ENCODE measurements at places on chromosomes 7 and 10. TPM values are rescaled to one million over a fixed set of nuclear protein-coding genes. Genes with fewer than 3 reads are reported as not detected.

DNA sequence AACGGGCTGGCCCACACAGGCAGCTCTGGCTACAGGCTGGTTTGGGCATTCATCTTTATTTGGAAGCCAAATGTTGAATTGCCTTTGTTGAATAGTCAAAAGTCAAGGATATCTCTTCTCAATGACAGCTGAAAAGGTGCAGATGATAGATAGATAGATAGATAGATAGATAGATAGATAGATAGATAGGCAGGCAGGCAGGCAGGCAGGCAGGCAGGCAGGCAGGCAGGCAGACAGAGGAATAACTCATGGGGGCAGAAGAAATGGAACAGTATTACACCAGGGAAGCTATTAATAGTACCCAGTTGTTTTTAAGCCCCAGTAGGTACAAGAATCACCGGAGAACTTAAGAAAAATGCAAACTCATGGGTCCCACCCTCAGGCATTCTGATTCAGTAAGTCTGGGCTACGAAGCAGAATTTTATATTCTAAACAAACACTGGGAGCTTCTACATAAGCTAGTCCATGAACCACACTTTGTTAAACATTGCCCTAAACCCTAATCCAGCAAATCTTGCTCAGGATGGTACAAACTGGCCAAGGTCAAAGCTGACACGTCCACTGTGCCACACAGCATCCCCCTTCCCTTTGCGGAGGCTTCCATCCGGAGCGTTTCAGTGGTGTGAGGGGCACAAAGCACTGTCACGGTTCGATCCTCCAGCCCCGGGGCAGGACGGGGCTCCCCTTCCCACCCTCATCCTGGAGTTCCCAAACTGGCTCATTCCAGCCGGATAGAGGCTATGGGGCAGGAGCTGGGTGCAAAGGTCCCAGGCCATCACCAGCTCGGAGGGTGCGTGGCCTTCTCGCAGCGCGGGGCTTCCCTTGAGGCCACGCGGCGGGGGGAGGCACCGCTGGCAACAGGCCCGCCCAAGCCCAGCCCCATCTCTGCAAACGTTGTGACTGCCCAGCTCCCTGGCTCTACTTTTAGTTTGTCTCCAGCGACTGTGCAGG is 6.7 kb downstream of the PRKAG2 start:
- DNase-seq = no peak

- DNase-seq = no peak
Observed at GRCh38 chr10:5654218-5654755, 12.1 kb downstream of the ASB13 start.

- DNase-seq = no peak
Observed at GRCh38 chr10:110840225-110840922, 31.4 kb upstream of the PDCD4 start.

DNA sequence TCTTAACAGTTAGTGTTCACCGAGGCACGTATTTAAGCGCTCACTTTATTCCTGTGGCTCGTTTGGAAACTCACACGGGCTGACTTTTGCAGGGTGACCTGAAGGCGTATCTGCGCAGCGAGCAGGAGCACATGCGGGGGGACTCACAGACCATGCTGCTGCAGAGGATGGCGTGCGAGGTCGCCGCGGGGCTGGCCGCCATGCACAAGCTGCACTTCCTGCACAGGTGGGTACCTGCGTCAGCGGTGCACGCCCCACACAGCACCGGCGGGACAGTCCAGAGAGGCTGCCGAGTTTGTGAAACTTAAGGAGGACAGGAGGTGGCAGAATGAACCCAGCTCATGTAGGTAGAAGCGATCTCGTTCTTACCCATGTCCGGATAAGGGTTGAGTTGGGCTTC is 39.8 kb upstream of the BHLHA15 start:
- DNase-seq = no peak

DNA sequence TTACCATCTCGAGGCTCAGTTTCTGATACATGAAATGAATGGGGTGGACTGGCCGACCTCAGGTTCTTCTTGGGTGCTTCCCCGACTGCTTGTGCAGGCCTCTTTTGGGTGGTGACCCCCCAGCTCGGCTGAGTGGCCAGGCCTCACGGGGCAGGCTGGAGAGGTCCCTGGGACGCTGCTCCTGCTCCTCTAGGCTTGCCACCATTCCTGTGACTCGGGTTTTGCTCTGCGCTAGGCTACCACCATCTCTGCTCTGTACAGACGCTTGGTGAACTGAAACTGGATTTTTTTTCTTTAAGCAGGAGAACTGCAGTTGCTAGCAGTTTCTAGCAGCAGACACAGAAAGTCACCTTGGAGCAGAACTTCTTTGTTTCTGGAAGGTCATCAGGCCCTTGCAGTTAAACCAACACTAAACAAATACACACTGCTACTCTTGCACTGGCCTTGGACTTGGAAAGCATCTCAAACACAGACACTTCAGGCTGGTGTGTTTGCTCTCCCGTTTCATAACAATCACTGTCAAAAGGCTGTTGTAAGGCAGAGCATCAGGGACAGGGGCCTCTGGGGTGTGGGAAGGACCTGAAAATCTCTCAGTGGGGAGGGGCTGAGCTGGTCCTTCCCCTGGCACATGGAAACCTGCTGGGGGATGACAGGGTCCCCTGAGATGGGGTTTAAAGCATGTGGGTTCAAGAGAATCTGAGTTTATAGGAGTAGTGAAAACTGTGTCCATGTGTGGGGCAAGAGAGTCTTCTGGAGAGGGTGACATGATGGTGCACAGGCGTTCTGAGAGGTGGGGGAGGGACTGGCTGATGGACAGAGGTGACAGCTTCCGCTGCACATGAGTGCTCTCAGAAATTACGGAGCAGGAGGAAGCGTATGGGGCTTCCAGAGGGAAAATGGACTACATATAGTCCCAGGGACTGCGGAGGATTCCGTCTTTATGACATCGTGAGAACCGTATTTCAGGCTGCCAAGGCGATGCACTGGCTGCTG is 35.0 kb upstream of the GIMAP8 start:
- DNase-seq = no peak

- no peak for DNase-seq
Observed at GRCh38 chr7:66211429-66211828, 6.3 kb downstream of the TPST1 start.

- no peak for DNase-seq
Observed at GRCh38 chr10:55233090-55233489, 432.1 kb upstream of the PCDH15 start.

- no peak for DNase-seq
Observed at GRCh38 chr10:7889947-7890542, 71.7 kb downstream of the TAF3 start.

DNA sequence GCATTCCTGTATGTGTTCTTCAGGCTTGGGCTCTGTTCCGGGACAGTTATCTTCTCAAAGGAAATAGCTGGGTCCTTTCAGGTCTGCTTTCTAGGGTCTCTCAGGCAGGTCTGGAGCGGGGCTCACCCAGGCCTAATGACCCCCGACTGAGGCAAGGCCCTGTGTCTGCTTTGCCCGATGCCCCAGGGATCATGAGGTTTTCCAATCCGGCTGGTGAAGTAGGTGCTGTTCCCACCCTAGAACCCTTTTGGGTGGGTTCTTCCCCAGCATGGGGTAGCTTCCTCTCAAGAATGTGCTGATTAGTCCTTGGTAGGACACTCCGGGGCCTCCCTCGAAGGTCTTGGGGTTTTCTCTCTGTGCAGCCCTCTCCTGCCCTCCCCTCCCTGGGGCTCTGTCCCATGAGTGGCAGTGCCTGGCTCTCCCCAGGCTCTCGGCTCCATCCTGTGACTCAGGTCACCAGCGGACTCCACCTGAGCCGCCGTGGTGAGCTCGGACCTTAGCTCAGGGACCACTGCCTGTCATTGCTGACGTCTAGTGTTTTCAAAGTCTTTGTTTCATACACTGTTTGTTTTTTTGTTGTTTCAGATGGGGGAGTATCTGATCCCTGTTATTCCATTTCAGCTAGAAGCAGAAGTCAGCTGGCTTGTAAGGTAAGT is 71.0 kb upstream of the NKX6-2 start:
- no peak for DNase-seq

GRCh38 chr10:129438024-129438423 is 29.0 kb upstream of the MGMT start:
- DNase-seq = no peak

DNA sequence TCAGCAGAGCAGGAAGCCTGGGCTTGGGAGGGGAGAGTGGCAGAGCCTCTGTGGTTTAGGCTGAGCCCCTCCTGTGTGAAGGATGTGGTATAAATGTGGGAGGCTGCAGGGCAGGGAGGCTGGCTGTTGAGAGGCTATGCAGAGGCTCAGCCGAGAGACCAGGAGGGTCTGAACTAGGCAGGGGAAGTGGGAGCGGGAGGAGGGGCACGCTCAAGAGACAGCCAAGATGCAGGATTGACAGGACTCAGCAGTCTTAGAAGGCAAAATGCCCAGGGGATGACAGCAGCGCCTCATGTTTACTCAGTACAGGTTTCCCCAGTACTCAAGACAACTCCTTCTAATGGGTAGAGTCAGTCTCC is 24.3 kb downstream of the BTBD16 start:
- no peak for DNase-seq

GRCh38 chr10:6457376-6457775 is 122.7 kb downstream of the PRKCQ start:
- no peak for DNase-seq

DNA sequence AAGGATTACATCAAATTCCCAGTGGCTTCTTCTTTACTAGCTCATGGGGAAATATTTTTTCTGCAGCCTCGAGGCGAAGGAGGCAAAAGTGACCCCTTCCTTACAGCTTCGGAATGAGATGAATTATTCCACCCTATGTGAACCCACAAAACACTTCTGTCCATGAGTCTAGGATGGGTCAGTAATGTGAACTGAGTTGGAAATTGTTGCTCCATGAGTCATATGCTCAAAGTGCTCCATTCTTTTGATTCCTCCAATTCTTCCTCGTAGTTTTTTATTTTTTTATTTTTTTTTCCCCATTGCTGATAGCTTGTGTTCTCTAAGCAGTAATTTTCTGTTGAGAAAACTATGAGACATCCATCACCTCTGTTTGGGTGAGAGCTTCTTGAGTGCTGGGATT is 31.7 kb upstream of the FAM204A start:
- no peak for DNase-seq

PYROXD2 gene
- total RNA-seq = 25.1 TPM

GRB10 gene
- total RNA-seq = not detected

LRMDA gene
- total RNA-seq = not detected

ACBD7 gene
- 1.3 TPM for total RNA-seq

KIF11 gene
- 2.0 TPM for total RNA-seq

FAM13C gene
- not detected for total RNA-seq

AKR1B15 gene
- total RNA-seq = not detected

UCN3 gene
- total RNA-seq = not detected

TMEM140 gene
- total RNA-seq = 84.9 TPM

MAT1A gene
- total RNA-seq = not detected

ALOX5 gene
- 354 TPM for total RNA-seq

CDNF gene
- 1.6 TPM for total RNA-seq
